Activated CD8-positive, alpha-beta memory T cell treated with anti-CD3 and anti-CD28 coated beads, Interleukin-2, amount 10 ng/mL, durations not matched to agents 7 days and 5 days (primary cell): ENCODE measurements at places on chromosomes 7 and 10. TPM values are rescaled to one million over a fixed set of nuclear protein-coding genes. Genes with fewer than 3 reads are reported as not detected.

The TRIM50 gene
- not detected for total RNA-seq

The VGF gene
- 0.44 TPM for total RNA-seq

The ADAM22 gene
- 5.2 TPM for total RNA-seq

The CCT6A gene
- total RNA-seq = 120 TPM

The STRIP2 gene
- total RNA-seq = 15.6 TPM

The PTF1A gene
- total RNA-seq = not detected

The RASA4B gene
- total RNA-seq = 14.8 TPM

The ADRA2A gene
- not detected for total RNA-seq

The ENO4 gene
- not detected for total RNA-seq

The LRWD1 gene
- 20.6 TPM for total RNA-seq

The AKR1C1 gene
- total RNA-seq = 0.32 TPM

The DIP2C gene
- 0.99 TPM for total RNA-seq

The FAM25A gene
- not detected for total RNA-seq

The CNTNAP2 gene
- not detected for total RNA-seq

The FXYD4 gene
- total RNA-seq = not detected

The ELMO1 gene
- 101 TPM for total RNA-seq

The UBTD1 gene
- 0.88 TPM for total RNA-seq

The ASB4 gene
- not detected for total RNA-seq

The STAG3 gene
- total RNA-seq = 20.2 TPM

The FRMD4A gene
- 0.09 TPM for total RNA-seq

The ST7 gene
- 7.2 TPM for total RNA-seq

The GPR141 gene
- not detected for total RNA-seq

The PYROXD2 gene
- total RNA-seq = 7.5 TPM

The MBL2 gene
- total RNA-seq = not detected

The CROT gene
- total RNA-seq = 10.3 TPM

The MGMT gene
- 24.8 TPM for total RNA-seq

The ENTPD1 gene
- 150 TPM for total RNA-seq

The PNLIP gene
- not detected for total RNA-seq

The DOCK4 gene
- 0.64 TPM for total RNA-seq

The C10orf53 gene
- total RNA-seq = not detected

The RBP3 gene
- not detected for total RNA-seq

The MYO1G gene
- total RNA-seq = 502 TPM

The H2BK1 gene
- total RNA-seq = not detected

The CEP55 gene
- total RNA-seq = 75.6 TPM

The ANXA8 gene
- total RNA-seq = 0.23 TPM

The KLLN gene
- 0.84 TPM for total RNA-seq

The GIMAP6 gene
- 65.0 TPM for total RNA-seq

The MYL7 gene
- total RNA-seq = not detected

The GNGT1 gene
- not detected for total RNA-seq

The NUTM2E gene
- not detected for total RNA-seq

The NKX6-2 gene
- not detected for total RNA-seq

The ATXN7L1 gene
- total RNA-seq = 4.2 TPM

The LHFPL3 gene
- total RNA-seq = not detected

The OPN1SW gene
- total RNA-seq = not detected

The FEZF1 gene
- not detected for total RNA-seq

The PNLIPRP3 gene
- not detected for total RNA-seq

The HOXA7 gene
- total RNA-seq = not detected

The SLC26A3 gene
- not detected for total RNA-seq

The AKR1C3 gene
- total RNA-seq = 0.68 TPM
